Fibroblast of lung (primary cell): ENCODE measurements at places on chromosomes 2 and 18. TPM values are rescaled to one million over a fixed set of nuclear protein-coding genes. Genes with fewer than 3 reads are reported as not detected.

DNA sequence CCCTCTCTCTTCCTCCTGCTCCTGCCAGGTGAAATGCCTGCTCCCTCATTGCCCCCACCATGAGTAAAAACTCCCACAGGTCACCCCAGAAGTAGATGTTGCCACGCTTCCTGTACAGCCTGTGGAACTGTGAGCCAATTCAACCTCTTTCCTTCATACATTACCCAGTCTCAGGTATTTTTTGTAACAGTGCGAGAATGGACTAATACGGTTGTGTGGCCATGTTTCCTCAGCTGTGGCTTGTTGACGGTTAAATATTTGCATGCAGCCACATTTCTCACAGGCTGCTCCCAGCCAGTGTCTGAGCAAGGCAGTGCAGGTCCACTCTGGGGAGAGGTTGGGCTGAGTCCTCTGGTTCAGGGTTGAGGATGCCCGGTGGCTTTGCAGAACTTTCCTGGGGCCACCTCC, 27.8 kb upstream of the COPS8 start:
- DNase-seq = no peak

DNA sequence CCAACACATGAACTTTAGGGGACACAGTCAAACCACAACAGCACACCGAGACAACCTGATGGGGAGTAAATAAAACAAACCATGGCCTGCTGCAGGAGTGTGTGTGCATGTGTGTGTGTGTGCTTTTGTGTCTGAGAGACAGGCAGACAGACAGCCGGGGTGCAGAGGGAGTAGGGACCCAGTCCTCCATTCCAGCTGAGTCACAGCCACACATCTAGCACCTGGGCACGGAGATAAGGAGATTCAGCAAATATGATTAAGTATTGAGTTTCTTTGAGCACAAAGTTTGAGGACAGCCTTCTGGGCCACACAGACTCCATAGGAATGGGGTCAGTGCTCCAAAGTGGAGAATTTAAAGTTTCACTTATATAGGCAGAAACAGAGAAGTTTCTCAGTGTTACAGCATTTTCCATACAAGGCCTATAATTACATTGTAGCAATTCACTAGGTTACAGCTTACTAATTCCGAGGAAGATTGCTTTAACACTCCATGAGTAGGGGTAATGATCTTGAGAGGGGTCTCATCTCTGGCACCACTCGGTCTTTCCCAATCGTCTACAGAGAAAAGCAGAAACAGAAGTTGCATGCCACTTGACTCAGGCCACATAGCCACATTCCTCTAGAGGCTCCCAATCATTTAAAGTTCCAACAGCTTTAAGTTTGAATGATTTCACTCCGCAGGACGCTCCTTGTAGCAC, 30.8 kb upstream of the PRLH start:
- DNase-seq = no peak

- DNase-seq = no peak
Measured at GRCh38 chr2:199131136-199131655, 326.5 kb downstream of the SATB2 start.

DNA sequence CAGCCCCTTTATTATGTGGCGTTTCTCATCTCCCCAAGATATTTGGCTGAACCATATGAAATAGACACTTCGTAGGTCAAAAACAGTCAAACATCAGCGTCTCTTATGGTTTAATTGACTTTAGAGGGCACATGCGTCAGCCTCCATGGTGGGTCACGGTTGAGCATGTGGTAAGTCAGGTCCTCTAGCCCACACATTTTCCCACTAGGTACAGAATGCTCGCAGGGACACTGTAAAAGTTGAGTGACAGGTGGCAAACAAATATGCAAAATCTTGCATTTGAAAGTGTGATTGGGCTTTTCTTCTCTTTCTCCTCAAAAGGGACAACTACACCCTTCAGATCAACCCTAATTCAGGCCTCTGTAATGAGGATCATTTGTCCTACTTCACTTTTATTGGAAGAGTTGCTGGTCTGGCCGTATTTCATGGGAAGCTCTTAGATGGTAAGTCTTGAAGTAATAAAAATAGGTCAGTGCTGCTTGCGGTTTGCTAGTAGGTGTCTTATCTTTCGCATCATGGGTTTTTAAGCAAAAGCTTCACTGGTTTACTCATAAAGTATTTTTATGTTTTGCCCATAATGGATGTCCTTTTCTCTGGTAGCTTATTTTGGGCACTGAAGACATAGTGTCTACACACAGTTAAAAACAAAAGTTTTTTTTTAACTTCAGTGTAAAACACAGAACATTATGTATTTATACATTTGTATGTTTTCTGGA, 261.3 kb downstream of the ALPK2 start:
- DNase-seq = no peak

DNA sequence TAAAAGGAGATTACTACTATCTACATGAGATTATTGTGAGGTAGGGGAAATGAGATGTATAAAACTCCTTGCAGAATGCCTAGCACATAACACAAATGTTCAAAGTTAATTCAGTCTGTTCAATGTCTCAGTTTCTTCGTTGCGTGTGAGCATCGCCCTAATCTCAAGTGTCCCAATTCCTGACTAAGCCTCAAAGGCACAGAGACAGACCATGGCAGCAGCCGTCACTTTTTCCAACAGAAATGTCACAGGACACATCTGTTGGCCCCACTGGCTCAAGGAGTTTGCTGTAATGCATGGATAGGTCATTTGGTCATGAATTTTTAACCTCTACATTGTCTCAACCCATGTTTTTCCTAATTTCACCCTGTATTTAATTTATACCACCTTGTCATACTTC, 75.3 kb downstream of the STK39 start:
- no peak for DNase-seq

DNA sequence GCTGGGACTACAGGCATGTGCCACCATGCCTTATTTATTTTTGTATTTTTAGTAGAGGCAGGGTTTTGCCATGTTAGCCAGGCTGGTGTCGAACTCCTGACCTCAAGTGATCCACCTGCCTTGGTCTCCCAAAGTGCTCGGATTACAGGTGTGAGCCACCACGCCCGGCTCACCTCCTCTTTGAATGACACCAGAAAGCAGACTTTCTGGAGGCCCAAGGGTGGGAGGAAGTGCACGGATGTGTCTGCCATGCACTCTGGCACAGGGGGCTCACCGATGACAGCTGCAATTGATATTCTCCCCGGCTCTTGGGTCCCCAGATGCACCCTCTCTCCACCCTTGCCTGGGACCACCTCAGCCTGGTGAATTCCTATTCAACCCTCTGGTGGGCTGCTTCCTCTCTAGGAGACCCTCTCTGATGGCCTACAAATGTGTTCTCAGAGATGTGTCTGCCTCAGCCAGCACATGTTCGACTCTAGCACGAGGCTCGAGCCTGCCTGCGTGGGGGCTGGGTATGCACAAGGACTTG, 87.3 kb downstream of the SEPTIN10 start:
- DNase-seq = no peak

- DNase-seq = no peak
Measured at GRCh38 chr2:230318190-230319121, 8.5 kb upstream of the SP140L start.

- no peak for DNase-seq
Measured at GRCh38 chr2:187324631-187325030, 123.4 kb downstream of the CALCRL start.

- DNase-seq = peak; percentile 79
Measured at GRCh38 chr2:17470855-17471641, 47.2 kb downstream of the RAD51AP2 start.

DNA sequence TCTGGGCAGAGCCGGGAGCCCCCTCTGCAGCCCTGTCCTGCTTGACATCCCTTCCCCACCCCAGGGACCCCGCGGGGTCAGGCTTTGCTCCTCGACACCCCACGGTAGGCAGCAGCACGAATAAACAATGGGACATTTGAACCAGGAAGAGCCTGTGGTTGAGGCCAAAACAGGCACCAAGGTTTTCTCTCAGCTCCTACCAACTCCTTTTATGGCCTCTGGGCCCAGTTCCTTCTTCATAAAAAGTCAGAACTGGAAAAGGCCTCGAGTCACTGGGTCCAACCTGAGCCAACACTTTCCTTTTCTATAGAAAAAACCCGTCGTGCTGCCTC, 20.6 kb downstream of the TEX44 start:
- no peak for DNase-seq

GRCh38 chr18:49921318-49921985, 108.1 kb upstream of the ACAA2 start:
- peak; percentile 63 for DNase-seq

GRCh38 chr2:181894381-181894780, 2.9 kb downstream of the ITPRID2 start:
- DNase-seq = no peak

GRCh38 chr2:11026286-11026921, 114.7 kb downstream of the KCNF1 start:
- DNase-seq = no peak

GRCh38 chr2:99959261-99960014, 183.0 kb downstream of the AFF3 start:
- DNase-seq = no peak

DNA sequence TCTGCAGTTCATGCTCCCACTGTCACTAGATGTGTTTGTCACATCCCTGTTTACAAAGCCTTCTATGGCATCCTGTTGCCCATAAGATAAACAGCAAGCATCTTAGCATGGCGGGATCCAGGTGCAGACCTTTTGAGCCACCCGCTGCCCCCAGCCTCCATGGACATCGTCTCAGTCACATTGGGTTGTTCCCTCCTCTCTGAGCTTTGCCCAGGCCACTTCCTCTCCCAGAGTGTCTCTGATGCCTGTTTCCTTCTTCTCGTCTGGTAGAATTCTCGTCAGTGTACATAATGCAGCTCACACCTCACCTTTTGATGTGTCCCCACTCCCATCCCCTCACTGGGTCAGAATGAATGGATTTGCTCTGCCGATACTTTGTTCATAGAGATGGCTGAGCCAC, 239.0 kb upstream of the APCDD1 start:
- no peak for DNase-seq

DNA sequence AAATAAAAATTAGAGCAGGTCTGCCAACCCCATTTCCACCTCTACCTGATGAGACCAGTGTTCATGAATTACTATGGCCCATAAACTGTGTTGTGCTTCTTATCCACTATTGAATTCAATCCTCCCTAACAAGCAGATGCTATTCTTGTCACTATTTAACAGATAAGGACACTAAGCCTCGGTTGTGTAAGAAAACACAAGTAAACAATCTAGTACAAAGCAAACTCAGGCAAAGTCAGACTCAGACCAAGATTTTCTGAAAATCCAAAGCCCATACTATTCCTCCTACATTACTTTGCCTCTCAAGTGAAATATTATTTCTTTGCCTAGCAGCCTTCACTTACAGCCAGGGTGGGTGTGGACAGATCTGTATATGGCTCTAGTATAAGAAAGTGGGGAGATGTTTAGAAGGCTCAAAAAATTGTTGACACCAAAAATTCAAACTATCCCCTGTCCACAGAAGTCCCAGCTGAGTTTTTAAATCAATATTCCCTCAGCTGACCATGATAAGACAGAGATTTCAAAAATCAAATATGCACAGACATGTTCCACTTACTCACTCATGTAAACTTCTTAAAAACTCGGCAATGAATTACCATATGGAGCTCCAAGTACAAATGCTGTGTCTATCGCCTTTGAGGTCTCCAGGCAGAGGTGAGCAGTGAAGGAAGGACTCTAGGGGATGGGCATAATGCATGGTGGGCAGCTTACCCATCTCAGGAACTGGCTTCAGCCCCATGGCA, 16.0 kb upstream of the TTR start:
- DNase-seq = no peak

- no peak for DNase-seq
Measured at GRCh38 chr2:190670182-190670946, 21.5 kb downstream of the NAB1 start.

- DNase-seq = no peak
Measured at GRCh38 chr18:22975508-22975907, 42.4 kb downstream of the RBBP8 start.

DNA sequence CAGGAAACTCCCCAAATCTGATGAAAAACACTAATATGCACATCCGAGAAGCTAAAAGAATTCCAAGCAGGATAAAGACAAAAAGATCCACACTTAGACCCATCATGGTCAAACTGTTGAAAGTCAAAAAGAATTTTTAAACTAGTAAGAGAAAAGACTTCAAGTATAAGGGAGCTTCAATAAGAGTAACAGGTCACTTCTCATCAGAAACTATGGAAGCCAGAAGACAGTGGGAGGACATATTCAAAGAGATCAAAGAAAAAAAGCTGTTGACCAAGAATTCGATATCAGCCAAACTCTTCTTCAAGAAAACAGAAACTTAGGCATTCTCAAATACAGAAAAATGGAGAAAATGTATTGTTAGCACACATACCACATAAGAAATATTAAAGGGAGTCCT, 50.4 kb downstream of the ZC3H8 start:
- peak; percentile 6 for DNase-seq

DNA sequence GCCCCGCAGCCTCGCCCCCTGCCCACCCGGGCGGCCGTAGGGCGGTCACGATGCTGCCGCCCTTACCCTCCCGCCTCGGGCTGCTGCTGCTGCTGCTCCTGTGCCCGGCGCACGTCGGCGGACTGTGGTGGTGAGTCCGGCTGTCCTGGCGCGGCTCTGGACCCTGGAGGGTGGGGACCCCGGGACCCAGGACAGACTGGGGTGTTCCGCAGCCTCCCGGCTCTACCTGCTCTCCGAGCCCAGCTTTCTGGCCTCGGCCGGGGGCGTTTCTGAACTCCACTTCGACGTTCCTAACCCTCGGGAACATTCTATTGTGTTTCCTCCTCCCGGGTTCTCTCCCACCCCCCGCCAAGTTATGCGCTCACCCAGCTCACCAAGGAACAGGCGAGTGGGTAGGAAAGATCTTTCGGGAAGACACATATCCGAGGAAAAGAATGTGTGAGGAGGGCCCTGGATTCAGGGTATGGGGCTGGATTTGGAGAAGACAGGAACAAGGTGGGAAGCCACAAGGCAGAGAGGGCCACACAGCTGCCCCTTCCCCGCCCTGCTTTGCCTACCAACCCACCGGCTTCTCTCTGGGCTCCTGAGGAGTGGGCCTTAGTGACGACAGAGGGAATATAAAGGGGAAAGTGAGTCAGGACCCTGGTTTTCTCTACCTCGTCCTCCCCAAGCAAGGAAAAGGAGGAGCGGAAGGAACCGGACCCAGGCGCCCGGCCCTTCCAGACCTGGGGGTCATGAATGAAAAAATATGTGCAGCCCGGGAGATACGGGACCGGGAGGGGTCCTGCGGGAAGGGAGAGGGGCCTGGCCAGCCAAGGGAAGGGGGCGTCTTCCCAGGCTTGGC, 605 bp downstream of the WNT6 start:
- no peak for DNase-seq

DNA sequence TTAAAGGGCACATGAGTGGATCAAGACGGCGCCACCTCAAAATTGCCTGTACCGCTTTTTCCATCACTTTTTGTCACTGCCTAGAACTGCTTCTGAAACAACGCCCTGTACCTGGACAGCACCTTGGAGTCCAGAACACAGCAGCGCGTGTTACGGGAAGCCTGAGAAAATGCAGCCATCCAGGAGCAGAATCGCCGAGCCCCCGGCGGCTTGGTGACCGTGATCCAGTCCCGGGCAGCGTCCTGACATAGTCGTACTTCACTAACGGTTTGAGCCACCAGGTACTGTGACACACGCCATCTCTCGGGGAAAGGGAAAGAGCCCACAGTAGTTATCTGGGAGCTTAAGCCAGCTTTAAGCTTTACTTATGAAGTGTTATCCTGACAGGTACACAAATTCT, 168.9 kb upstream of the SALL3 start:
- DNase-seq = no peak

Gene CRYGC
- not detected in 2 replicates for total RNA-seq

Gene DPY30
- 50.5 and 69.9 TPM in 2 replicates for total RNA-seq

Gene POTEJ
- total RNA-seq = not detected in 2 replicates

Gene DNER
- total RNA-seq = 0.26 and 0.33 TPM in 2 replicates

Gene KCNG3
- under 0.01 TPM in 1 of 2 replicates, not detected in the other for total RNA-seq

Gene HOXD13
- total RNA-seq = not detected in 2 replicates

Gene C2orf81
- total RNA-seq = 0.77 and 1.5 TPM in 2 replicates

Gene USP40
- 34.9 and 40.6 TPM in 2 replicates for total RNA-seq

Gene GAL3ST2
- 0.17 TPM in 1 of 2 replicates, not detected in the other for total RNA-seq

Gene TXNDC2
- total RNA-seq = not detected in 2 replicates

Gene CPLX4
- total RNA-seq = not detected in 2 replicates

Gene NEURL3
- not detected in 2 replicates for total RNA-seq

Gene LRRTM4
- not detected in 2 replicates for total RNA-seq
